ENCODE measurements at places on chromosomes 2 and 18. TPM values are rescaled to one million over a fixed set of nuclear protein-coding genes. Genes with fewer than 3 reads are reported as not detected.
A peak's percentile ranks its signal among the peaks of the same experiment; 100 is the strongest.

Gene FOXD4L1
- not detected for total RNA-seq

Gene RAX
- total RNA-seq, result not detected

Gene UCN
- total RNA-seq, result 0.59 TPM

Gene CAVIN2
- total RNA-seq, result 104 TPM

Gene PNKD
- 72.9 TPM for total RNA-seq

Gene PRKRA
- 42.7 TPM for total RNA-seq

Gene TTN
- 3,113 TPM for total RNA-seq

Gene SLC66A3
- total RNA-seq, result 6.9 TPM

Gene PROKR1
- not detected for total RNA-seq

Gene ONECUT2
- total RNA-seq, result 0.03 TPM

GRCh38 chr2:44579115-44579836 is 217.5 kb downstream of the CAMKMT start:
- DNase-seq, result no peak

GRCh38 chr2:44994377-44994776 is 14.9 kb downstream of the SIX2 start:
- DNase-seq, result no peak

DNA sequence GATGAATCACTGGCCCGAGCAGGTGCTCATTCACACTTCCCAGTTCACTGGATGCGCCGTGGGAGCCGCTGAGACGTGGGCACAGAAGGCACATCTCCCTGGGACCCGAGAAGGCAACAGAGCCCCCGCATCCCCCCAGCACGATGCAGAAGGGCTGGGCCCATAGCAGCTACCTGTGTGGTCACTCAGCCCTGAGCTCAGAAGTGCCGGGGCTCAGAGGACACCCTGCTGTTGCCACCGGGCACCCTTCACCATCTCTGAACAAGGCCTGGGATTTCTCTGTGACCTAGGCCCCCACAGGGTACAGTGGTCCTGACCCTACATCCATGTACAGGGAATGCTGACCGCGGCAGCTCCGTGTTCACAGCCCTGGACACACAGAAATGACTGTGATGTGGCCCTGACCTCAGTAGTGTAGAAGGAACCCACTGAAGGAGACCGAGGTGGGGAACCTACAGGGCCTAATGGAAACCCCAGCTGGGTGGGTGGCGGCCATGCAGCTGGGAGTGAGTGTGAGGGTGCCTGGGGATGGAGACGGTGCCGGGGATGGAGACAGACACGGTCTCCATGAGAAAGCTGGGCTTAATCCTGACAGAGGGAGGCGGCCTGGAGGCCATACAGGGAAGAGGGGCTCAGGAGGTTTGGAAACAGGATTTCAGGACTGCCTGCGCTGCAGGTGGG is 111.9 kb upstream of the OTOS start:
- DNase-seq, result peak; percentile 46

DNA sequence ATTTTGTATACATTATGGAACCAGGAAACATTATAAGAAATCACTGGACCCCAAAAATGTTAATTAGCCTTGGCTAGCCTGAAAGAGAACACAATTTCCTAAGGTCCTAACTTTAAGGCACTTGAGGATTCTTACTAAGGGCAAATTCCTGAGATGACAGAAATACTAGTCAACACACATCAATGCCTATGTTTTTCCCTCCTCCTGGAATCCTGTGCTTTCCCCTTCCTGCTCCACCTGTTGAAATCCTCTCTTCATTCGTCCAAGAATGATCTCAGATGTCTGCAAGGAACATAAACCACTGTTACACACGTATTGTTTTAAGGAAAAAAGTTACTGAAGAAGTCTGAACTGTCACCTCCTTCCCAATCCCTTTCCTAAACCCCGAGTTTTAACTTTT is 21.2 kb upstream of the DARS1 start:
- no peak for DNase-seq

GRCh38 chr18:51191128-51191717 is 6.3 kb downstream of the MEX3C start:
- DNase-seq, result no peak

- DNase-seq, result no peak
Observed at GRCh38 chr2:218985021-218985324, at the start of gene FEV. FEV (minus strand) TSS chr2:218985184; CDS start chr2:218985075, 109 bp downstream.

GRCh38 chr2:46018773-46019591 is 278.2 kb upstream of the EPAS1 start:
- no peak for DNase-seq

GRCh38 chr2:196466581-196466980 is 172.9 kb upstream of the CCDC150 start:
- DNase-seq, result no peak

GRCh38 chr2:63189026-63189425 is 138.4 kb downstream of the OTX1 start:
- DNase-seq, result no peak

GRCh38 chr2:223989206-223989855 is 32.1 kb downstream of the MRPL44 start:
- DNase-seq, result no peak

DNA sequence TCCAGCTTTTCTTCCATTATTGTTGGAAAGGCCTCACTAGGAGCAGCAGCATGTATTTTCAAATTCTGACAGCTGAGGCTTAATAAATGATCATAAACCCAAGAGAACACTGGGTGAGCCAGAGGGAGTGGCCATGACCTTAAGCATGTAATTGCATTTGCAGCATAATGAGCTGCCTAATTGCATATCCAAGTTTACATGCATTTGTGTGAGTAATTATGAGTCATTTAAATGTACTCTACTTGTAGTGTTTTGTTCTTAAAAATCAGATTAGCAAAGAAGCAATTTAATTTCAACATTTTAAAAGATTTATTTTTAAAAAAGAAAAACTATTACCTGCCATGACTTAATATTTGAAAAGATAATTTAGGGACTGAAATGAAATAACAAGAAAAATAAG is 74.8 kb downstream of the NOL10 start:
- no peak for DNase-seq

GRCh38 chr18:79962311-79962710 is 2.1 kb upstream of the HSBP1L1 start:
- DNase-seq, result peak; percentile 24

- DNase-seq, result peak; percentile 10
Observed at GRCh38 chr2:28411166-28411755, 18.6 kb downstream of the FOSL2 start.

DNA sequence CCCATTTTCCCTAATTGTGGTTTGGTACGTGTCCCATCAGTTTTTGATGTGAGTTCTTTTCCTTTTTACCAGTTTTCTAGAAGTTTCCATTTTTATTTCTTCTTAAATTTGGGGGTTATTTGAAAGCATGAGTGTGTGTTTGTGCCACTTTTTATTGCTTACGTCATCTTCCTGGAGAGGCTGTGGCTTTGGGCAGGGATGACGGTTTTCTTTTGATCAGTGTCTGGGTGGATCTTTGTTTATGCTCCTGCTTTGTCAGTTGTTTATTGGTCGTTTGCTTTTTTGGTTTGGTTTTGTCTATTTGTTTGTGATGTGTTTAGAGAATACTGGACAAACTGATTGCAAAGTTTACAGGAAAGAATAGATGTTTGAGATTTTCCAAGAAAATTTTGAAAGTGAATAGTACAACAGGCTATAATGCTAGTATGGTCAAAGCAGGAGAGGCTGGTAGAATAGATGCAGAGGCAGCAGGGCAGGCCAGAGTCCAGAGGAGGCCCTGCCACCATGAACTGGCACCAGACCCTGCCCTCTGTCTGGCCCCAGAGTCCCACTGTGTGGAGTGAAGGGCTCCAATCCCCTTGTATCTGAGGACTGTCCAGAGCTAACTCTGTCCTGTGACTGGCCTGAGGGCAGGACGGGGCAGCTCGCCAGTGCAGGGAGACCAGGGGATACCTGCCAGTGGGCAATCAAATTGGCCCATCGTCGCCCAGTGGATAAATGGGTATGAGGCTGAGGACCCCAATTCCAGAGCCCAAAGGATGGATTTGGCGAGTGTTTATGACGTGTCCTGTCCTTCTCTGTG is 23.4 kb upstream of the SNED1 start:
- DNase-seq, result peak; percentile 24

DNA sequence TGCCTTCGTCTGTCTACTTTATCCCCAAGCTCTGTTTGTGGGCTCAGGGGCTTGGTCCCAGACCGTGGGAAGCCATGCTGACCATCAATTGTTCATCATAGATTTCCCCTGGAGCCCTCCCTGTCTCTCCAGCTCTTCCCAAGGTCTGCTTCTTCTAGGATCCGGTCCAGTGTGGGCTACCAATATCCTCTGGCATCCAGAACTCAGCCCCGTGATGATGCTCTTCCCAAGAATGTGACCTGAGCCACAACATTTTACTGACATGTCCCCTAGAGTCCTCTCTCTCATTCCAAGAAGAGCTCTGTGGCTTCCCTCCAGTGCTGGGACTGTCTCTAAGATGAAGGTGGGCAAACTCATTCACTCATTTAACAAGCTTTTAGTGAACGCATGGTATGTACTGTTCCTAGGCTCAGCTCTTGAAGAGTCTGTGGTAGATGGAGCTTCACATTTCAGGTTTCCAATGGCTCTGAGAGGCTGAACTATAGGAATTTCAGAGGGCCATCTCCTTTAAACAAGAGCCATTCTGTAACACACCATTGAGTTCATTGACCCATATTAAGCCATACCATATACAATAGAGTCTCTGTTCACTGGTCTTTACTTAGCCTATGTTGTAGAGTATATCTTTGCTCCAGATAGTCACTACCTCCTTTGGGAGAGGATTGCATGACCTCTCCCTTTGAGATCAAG is 142.0 kb upstream of the APCDD1 start:
- no peak for DNase-seq

DNA sequence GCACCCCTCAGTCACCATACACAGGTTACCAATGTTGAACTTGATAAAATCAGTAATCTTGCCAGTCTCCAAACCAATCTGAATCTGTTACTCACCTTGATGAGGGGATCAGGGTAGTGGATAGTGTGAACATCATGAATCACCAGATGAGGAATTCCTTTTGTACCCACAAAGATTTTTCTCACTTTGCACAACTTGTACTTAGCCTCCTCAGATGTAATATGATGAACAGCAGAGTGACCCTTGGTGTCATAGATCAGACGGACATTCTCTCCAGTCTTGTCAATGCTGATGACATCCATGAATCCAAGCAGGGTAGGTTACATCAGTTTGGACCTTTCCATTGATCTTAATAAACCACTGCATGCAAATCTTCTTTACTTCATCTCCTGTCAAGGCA is 54.7 kb downstream of the MDH1 start:
- no peak for DNase-seq

- DNase-seq, result no peak
Observed at GRCh38 chr18:57171026-57171425, 24.1 kb downstream of the BOD1L2 start.

GRCh38 chr18:70044632-70045031 is 97.0 kb upstream of the CD226 start:
- DNase-seq, result no peak

Data from Right ventricle myocardium superior (tissue), 1 donor.